HT1080 (cell line): ENCODE measurements at places on chromosomes 1 and 21. TPM values are rescaled to one million over a fixed set of nuclear protein-coding genes. Genes with fewer than 3 reads are reported as not detected.

The VAV3 gene
- 3.7 and 5.7 TPM in 2 replicates for total RNA-seq

The NTMT2 gene
- total RNA-seq = not detected in 2 replicates

The ANKRD34A gene
- 0.94 and 1.1 TPM in 2 replicates for total RNA-seq

The FMN2 gene
- 0.80 and 1.3 TPM in 2 replicates for total RNA-seq

The KRTAP19-1 gene
- not detected in 2 replicates for total RNA-seq

The CYP4A22 gene
- not detected in 2 replicates for total RNA-seq
